ENCODE measurements at places on chromosomes 11 and 22. TPM values are rescaled to one million over a fixed set of nuclear protein-coding genes. Genes with fewer than 3 reads are reported as not detected.

DNA sequence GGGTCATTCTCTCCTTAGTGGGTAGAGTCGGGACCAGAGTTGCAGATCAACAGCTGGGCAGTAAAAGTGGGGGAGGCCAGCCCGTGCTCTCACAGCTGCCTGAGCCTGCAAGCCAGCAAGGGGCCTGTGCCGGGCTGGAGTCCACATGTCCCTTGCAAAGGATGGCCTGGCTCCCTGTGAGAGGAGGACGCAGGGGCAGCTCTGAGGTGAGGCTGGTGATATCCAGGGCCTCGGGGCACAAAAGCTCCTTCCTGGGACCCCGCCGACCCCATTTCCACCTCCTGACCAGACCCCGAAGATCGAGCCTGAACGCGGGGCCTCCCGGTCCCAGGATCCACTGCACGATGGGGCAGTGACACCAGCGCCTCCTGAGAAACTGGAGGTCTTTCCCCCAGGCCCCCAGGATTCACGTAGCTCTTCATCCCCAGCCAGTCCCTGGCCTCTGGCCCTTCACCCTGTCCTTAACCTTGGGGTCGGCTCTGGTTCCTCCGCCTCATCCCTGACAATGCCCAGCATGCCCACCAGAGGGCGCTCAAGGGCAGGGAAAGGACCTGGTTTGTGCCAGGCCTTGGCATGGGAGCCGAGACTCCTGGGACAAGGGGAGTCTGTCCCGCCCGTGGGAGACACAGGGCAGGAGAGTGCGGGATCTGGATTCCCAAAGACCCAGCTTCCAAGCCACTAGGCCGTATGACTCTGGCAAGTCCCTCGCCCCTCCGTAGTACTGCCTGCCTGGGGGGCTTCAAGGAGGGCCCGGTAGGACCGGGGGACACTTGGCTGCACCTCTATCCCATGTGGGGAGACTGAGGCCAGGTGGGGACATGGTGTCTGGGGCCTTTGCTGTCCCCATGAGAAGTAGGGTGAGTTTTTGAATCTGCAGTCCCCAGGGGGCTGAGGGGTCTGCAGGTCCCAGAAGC lies 17.8 kb upstream of the WNT7B start:
- H3K4me3 ChIP-seq, result no peak overlapping the region
- DNase-seq, result peak; percentile 97
- H3K27ac ChIP-seq, result peak overlapping the region; percentile 66

Gene KRTAP5-9
- total RNA-seq, result not detected

Gene KLHL35
- 4.3 TPM for total RNA-seq

Gene LIN7C
- 69.5 TPM for total RNA-seq
